ENCODE measurements at places on chromosomes 4 and X.

GRCh38 chr4:24488399-24489164 lies 95.8 kb downstream of the DHX15 start:
- peak; percentile 53 for DNase-seq

DNA sequence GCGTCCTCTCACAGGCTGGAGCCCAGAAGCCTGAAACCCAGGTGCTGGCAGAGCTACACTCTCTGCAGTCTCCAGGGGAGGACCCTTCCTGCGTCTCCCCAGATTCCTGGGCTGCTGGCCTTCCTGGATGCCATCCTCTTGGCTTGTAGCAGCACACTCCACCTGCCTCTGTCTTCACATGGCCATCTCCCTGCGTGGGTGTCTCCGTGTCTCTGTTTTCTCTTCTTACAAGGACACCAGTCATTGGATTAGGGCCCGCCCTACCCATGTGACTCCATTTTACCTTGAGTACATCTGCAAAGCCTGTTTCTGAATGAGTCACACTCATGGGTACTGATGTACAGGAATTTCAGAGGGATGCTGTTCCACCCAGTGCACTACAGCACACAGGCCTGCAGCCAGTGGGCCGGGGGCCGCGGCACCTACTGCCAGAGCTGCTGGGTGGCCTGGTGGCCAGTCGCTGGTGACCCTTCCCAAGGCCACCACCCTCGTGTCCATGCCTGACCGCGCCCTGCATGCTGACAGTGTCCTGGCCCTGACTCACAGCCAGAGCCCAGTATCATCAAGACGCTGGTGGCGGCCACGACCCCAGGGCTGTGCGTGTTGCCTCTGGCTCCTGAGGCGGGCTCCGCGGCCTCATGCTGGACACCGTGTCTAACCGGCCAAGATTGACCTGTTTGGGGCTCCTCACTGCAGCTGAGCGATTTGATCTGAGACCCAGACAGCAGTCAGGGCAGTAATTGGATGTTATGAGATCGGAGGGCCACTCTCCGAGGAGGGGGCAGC lies 63.6 kb upstream of the NKX1-1 start:
- DNase-seq = no peak

DNA sequence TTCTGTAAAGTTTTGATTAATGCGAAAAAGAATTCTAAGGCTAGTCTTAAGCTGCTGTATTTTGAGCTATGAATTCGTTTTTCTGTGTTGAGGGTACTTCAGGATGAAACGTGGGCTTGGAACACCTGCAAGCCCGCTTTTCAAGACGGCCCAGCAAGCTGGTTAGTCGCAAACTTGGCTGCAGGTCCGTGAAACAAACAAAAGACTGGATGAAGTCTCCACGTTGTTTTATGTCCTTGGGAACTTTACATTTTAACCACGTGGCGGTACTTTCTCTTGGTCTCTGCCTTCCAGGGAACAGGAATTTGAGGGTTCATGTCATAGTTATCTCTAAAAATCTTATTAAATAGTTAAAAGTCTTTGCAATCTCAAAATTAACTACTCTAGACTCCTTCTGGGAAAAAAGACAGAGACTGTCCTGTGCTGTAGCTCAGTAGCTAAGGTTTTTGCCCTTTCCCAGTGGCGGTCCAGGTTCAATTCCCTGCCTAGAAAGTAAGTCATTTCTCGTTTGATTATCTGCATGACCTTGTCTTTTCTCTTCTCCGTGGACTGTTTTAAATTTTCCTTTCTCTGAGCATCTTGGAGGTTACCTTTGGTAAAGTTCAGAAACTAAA lies 21.0 kb downstream of the TENM3 start:
- no peak for DNase-seq

DNA sequence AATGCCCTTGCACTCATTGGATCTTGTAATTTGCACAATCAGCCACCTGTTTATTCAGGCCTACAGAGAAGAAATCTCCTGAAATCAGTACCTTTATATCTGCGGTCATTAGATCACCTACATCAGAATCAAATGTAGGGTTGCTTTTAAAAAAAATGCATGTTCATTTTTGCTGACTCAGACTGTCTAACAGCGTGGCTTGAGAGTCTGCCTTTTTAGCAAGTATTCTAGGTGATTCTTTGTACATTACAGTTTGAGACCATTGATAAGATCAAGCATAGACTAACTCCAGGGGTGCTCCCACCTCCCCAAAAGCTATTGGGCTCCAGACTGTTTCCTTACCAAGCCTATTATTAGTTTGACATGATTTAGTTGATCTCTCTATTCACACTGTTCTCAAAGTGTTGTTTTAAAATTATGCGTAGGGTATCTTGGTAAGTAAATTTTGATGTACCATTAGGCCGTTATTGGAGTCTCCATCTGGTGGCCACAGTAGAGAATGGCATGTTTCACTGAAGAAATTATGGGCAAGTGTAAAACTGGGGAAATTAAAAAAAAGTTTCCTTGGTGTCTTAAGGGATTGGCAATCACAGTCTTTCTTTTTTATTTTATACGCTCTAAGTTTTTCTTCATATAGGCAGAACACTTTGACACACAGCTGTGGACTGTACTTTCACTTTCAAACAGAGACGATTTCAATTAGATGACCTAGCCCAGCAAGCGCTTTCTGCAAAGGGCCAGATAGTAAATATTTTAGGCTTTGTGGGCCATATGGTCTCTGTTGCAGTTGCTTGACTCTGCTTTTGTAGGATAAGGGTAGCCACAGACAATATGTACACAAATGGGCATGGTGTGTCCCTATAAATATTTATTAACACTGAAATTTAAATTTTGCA lies 33.7 kb upstream of the MSL3 start:
- no peak for DNase-seq

- DNase-seq = no peak
Measured at GRCh38 chrX:11540532-11541377, 125.0 kb downstream of the ARHGAP6 start.

DNA sequence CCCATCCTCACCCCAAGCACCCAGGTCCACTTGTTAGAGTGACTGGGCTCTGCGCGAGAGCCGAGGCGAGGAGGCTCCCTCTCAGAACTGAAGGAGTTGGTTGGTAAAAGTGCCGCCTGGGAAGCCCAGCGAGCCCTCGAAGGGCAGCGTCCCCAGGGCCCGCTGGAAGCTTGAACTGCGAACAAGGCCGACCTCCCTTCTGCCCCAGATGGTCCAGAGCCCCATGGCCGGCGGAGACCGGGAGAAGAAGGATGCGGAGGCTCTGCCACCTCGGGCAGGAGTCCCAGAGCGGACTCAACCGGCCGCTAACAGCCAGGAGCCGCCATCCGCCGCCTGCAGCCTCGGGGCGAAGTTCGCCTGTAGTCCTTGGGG lies 116.3 kb upstream of the TEX13C start:
- DNase-seq = no peak

DNA sequence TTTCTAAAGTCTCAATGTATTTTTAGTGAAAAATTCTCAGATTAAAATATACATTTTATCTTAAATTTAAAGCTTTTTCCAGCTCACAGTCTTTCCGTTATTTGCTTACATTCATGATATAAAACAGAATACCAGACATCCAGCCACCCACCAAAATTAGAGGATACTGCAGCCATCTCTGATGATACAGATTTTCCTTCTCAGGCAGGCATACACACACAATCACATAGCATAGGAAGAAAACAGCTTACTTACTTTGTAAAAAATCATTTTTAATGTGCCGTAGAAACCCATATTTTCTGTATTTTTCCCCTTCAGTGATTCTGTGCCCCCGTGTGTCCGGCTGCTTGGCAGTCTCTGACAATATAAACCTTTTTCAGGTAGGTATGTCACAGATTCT lies 183.7 kb downstream of the FBXW7 start:
- no peak for DNase-seq

DNA sequence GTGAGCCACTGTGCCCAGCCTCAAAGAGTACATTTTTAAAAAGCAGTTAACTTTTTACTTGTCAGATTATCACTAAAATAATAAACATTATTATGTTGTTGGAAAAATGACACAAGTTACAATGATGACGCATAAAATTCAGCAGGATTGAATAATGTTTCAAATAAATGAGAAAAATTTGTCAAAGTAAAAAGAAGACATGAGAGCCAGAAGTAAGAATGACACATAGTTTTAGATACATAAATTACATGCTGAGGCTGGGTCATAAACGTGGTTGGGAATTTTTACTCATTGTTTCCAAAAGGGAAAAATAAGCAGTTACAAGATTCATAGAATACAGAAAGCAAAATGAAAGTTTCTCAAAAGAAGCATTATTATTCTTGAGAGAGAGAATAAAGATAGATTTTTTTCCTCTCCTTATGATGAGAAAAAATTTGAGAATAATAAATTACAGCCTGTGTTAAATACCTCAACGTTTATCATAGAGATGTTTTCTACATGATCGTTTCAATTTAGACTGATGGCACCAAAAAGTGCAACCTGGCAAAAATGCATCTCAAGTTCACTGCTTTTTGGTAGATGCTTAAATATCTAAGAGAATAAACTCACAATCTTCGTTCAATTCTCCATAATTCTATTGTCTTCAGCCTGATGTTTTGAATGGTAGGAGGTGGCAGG lies 40.4 kb downstream of the GUCY1B1 start:
- DNase-seq = no peak

Data from occipital lobe (tissue), 3 donors.